ENCODE measurements at places on chromosomes 5 and 9. TPM values are rescaled to one million over a fixed set of nuclear protein-coding genes. Genes with fewer than 3 reads are reported as not detected.

- DNase-seq: no peak
These were observed 320.9 kb downstream of the CDK5RAP2 start for GRCh38 chr9:120259100-120259499.

GRCh38 chr9:70947511-70947910, 173.9 kb downstream of the TRPM3 start:
- DNase-seq: no peak

- DNase-seq: peak; percentile 92
These were observed at the start of gene DCAF10 for GRCh38 chr9:37800631-37801286. TSS of gene DCAF10 (plus strand) at chr9:37800797. CDS start at chr9:37800867, 70 bp downstream.

- DNase-seq: no peak
These were observed 4.3 kb downstream of the SMIM33 start for GRCh38 chr5:139474890-139475791.

DNA sequence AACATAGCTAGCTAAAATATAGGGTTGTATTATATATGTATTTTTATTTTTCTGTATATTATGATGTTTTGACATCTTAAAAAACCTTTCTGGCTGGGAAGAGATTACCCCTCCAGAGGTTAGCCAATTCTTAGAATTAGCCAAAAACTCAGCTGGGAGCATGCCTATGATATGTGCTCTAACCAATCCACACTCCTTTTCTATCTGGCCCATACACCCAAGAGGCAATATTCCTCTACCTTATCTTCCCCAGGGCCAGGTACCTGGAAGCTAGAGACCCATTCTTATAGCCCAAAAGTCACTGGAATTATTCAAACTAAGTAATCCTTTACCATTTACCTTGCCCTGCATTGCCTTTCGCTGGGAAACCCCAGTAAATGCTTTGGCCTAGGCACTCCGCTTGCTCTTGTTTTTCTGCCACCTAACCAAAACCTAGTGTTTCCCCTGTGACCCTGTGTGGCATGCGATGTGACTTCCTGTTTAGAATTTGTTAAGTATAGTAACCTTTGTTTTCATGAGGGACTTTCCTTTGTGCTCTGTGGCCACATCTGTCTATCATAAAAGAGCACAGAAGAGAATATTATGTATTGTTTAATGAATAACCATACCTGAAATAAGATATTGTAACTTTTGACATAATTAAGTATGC, 37.4 kb downstream of the CSNK1G3 start:
- DNase-seq: no peak

DNA sequence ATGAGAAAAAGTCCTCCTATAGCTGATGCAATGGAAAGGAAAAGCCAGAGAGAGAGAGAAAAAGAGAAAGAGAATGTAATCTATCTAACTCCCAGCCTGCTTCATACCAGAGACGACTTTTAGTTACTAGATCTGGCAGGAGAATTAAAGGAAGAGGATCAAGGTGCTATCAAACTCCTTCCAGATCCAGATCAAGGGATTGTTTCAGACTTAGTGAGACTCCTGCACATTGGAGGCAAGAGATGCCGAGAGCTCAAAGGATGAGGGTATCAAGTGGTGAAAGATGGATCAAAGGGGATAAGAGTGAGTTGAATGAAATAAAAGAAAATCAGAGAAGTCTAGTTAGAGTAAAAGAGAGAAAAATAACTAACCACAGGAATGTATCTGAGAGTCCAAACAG, 478.6 kb downstream of the KIF4B start:
- DNase-seq: no peak

GRCh38 chr9:86452201-86452828, 98.1 kb upstream of the TUT7 start:
- DNase-seq: no peak

GRCh38 chr5:158992037-158992740, 107.5 kb downstream of the EBF1 start:
- DNase-seq: no peak

GRCh38 chr9:129109952-129110739, 447 bp downstream of the CRAT start:
- DNase-seq: no peak

DNA sequence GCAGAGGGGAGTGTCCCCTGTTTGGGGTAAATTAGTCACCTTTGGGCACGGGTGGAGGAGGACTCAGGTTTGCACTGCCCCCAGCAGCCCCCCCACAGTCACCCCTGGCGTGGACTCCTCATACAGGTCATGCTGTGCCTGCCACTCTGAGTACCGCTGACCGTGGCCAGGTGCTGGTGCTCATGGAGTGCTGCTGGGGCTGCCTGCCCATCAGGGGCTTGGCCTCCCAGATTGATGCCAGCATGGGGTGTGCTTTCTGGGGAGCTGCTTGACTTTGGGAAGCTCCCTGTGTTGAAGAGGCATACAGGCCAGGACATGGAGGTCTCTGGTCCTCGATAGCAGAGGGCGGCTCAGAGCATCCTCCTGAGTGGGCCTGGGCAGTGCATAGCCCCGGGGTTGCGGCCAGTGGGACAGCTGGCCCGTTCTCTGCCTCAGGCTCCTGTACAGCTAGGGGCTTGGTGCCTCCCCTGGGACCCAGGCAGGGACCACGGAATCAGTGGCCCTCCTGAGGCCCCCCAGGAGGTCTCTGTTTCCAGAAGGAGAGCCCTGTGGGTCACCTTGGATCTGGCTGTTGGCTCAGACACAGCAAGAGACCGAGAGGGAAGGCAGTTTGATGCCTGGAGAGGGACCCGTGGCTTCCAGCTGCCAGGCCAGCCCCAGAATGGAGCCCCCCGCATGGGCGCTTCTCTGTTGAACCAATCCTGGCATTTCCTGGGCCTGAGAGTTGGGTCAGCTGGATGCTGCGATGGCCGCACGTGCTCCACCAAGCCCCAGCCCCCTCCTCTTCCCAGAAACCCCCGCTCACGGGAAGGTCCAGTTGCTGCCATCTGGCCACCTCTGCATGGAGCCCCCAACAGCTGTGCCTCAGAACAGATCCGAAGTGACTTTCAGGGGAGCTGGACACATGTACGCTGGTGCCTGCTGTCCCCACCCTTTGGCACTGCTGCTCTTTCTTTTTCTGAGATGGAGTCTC, 6.1 kb upstream of the AJM1 start:
- DNase-seq: no peak

GRCh38 chr5:141669520-141669919, 12.5 kb downstream of the ARAP3 start:
- DNase-seq: no peak

The SMARCA2 gene
- total RNA-seq: 2.3 TPM

The SPAAR gene
- not detected for total RNA-seq

The IFNB1 gene
- not detected for total RNA-seq

The PCDHB2 gene
- total RNA-seq: 34.2 TPM

The DCAF10 gene
- total RNA-seq: 15.8 TPM

The CDKN2B gene
- total RNA-seq: 0.06 TPM

The GABRP gene
- 0.03 TPM for total RNA-seq

The SMIM33 gene
- not detected for total RNA-seq

All from neural progenitor cell (in vitro differentiated cells).